Stimulated activated CD4-positive, alpha-beta T cell treated with anti-CD3 and anti-CD28 coated beads, TNF-alpha, amount 100 ng/mL, for 48 hours (primary cell): ENCODE measurements at places on chromosomes 7 and 10.

GRCh38 chr10:71006506-71006905 lies 118.1 kb upstream of the PCBD1 start:
- DNase-seq, result no peak

DNA sequence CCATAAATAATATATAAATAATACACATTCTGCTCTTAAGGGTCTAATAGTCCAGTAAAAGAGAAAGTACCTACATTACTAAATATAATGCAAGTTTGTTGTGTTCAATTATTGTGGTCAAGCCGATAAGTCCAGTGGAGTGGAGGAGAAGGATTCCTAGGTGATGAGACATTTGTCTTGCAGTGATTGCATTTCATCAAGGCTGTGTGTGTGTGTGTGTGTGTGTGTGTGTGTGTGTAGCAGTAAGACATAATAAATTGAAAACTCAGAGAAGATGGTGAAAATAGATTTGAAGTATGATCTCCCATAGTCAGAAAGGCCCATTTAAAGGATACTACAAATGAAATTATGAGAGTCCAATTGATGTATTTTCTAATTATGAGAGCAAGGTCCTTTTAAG lies 192.5 kb upstream of the SEMA3C start:
- no peak for DNase-seq

- DNase-seq, result no peak
Observed at GRCh38 chr10:63761243-63761642, 240.0 kb downstream of the REEP3 start.

- no peak for DNase-seq
Observed at GRCh38 chr10:80538481-80539185, 931 bp downstream of the SH2D4B start.

DNA sequence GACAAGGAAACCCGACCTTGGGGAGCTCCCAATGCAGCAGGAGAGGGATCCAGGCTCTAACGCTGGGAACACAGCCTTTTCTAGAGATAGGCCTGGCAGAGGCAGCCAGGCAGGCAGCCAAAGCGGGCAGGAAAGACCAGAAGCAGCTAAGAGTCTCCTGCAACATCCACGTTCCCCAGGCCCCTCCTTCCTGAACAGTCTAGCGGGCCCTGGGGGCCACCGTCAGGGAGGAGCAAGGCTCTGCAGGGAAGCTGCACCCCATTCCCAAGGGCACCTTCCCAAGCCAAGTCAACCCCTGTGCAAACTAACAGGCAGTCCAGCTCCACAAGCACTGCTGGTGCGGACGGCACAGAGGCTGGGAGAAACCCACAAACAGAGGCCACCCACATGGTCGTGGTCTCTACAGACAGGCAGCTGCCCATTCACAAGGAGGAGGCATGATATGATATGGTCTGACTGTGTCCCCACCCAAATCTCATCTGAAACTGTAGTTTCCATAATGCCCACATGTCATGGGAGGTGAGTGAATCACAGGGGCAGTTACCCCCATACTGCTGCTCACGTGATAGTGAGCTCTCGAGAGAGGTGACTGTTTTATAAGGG lies 115.7 kb downstream of the MAD1L1 start:
- DNase-seq, result no peak

- no peak for DNase-seq
Observed at GRCh38 chr10:108861181-108861754, 1062.0 kb downstream of the XPNPEP1 start.

GRCh38 chr10:32360241-32360640 lies 13.3 kb upstream of the EPC1 start:
- DNase-seq, result no peak

DNA sequence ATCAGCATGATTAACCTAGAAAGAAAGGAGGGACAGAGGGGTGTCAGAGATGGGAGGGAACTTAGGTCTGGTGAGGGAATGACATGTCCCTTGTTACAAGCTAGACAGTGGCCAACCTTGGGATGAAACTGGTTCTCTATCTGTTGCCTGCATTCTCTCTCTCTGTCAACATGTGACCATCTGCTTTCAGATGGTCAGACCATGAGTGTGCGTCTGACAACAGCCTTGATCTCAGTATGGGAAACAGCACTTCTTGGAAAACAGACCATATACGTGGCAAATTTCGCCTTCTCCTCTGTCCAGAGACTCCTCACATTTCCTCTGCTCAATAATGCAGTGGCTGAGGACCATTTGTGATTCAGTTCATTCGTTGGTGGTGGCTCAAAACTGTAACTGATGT lies 845.9 kb downstream of the TYW1 start:
- DNase-seq, result no peak

GRCh38 chr7:19982841-19983835 lies 209.7 kb upstream of the TMEM196 start:
- no peak for DNase-seq

DNA sequence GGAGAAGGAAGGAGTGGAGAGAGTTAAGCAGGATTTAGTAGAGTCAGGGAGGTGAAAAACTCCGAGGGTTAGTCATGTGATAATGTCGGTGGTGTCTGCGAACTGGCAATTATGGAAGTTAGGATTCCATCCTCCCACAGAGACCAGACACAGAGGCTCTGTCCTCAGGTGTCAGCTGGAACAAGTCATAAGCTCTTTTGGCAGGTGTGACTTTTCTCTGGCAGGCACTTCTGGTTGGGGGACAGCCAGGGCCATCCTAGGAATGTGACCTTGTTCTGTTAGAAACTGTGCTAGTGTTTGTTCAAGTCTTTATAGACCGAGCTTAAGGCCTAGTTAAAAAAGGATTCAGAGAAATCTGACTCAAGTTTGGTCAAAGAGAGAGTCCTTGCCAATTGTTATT lies 371.0 kb downstream of the DPP6 start:
- DNase-seq, result no peak

DNA sequence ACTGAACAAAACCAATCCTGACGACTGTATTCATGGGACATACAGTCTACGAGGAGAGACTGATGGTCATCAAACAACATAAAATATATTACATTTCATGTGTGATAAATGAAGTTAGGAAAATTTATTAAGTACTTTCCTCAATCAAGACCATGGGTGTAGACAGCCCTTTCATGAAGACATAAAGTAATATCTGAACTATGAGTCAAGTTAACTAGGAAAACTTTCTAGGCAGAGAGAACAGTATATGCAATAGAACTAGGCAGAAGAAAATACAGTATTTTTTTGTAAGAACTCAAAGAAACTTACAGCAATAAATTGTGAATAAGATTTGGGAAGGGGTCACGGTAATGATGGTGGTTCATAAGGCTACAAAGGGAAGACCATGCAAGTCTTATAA lies 112.8 kb downstream of the JMJD1C start:
- no peak for DNase-seq

DNA sequence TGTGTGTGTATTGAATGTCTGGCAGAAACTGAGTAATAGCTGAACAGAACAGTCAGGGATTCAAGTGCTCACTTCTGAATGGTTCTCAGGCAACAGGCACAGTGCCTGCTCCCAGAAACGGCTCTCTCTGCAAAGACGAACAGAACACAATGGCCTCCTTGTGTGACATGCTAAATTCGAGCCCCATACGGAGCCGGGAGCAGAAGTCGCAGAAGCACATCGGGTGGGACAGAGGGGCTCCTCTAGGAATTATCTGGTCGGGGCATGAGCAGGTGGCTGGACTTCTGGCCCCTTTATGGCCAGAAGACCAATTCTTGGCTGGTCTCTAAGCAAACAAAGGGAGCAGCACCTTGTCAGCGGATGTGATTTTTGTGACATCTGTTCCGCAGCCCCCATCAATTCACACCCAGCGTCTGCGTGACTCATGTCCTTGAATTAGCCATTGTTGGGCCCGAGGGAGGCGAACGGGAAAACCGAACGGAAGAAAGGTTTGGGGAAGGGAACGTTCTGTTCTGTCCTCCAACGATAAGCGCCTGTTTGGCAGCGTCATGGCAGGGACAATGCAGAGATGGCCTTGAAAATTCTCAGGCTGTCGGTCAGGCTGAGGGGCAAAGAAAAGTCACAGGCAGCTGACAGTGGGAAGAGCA lies 47.3 kb upstream of the NPTX2 start:
- DNase-seq, result no peak

- no peak for DNase-seq
Observed at GRCh38 chr7:47325337-47325736, 256.6 kb downstream of the TNS3 start.

DNA sequence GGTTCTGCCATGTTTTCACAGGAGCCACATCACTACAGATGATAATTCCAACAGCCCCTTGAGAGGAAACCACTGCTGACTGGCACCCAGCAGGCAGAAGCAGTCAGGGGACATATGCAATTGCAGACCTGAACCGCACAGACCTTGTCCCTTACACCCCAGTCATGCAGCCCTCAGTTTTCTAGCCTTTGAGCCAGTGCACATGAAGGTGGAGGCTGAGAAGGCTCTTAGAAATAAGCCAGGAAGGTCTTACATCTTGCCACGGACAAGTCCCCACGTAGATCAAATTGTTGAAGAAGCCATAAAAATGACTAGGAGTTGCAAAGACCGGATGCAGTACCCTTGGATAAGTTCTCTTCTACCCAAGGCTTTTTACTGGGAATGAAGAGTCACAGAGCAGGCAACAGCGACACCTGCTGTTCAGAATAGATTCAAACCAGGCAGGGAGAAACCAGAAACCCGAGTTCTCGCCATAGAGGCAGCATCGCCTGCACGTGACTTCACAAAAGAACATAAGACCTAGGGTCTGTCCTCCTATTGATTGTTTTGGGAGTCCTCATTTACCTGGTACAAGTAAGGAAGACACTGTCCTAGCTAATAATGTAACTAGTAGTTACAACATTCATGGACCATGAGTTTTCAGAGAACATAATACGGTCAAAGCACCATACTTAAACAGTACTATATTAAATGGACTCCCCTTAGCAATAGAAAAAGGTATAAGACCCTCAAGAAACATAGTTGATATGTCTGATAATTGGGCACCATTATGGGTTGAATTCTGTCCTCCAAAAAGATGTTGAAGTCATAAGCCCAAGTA lies 11.1 kb downstream of the STEAP1B start:
- peak; percentile 41 for DNase-seq

- DNase-seq, result no peak
Observed at GRCh38 chr10:107966826-107967225, 802.3 kb upstream of the SORCS1 start.

GRCh38 chr7:69246758-69247157 lies 351.5 kb upstream of the AUTS2 start:
- no peak for DNase-seq

DNA sequence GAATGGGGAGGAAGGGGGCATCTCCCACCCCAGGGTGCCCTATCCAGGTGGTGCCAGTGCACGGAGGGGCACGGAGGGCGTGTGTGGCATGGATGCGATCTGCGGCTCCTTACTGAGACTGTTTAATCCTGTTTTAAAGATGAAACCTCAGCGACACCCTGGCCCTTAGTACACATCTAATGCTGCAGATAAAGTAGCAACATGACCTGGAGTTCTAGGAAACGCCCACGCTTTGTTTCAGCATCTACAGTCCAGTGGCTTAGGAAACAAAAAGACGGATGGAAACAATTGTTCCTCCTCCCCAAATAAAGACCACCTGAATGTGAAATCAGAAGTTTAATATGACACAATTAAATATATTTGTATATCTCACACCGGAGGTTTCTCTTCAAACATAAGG lies 201.9 kb downstream of the DNAJB6 start:
- DNase-seq, result no peak

DNA sequence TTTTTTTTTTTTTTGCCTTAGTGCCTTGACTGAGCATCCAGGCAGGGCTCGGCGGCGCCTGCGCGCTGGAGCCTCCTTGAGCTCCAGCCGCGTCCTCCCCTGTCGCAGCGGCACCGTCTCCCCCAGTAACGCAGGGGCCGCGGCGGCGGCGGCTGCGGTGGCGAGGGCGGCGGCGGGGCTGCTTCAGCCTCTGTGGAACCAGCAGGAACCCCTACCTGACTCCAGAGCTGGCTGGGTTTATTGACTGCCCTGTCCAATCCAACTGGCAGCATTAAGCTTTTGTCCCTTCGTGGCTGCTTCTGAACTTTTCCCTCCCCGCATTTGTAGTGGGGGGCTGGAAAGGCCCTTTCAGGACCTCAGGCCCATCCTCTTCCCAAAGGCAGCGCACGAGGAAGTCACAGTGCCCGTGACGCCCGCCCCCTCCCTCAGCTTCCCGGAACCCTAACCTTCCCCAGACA lies at the start of gene GPR85:
Gene GPR85 (minus strand): TSS at position 397 of the 458 bp plus-strand sequence. CDS start 2,106 bp downstream, outside the sequence.
- no peak for DNase-seq

DNA sequence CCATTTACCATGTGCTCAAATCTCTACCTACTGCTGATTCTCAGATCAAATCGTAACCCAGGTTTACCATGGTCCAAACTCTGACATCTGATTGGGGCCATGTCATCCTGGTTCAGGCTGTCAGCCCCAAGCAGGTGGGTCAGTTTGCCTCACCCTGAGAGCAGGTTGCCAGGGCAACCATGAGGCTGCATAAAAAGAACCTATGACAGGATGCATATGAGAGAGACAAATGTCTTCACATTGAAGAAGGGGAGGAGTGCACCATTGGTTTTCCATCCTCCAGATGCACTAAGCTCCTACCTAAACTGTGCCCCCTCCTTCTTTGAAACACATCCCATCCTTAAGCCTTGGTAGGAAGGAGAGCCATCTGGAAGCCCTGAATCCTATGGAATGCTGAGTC lies 10.2 kb downstream of the PRSS1 start:
- no peak for DNase-seq

GRCh38 chr10:104904753-104905323 lies 263.7 kb downstream of the SORCS3 start:
- DNase-seq, result no peak

- DNase-seq, result no peak
Observed at GRCh38 chr10:61000769-61001730, 57.1 kb upstream of the RHOBTB1 start.

GRCh38 chr10:107914450-107915214 lies 750.1 kb upstream of the SORCS1 start:
- no peak for DNase-seq

DNA sequence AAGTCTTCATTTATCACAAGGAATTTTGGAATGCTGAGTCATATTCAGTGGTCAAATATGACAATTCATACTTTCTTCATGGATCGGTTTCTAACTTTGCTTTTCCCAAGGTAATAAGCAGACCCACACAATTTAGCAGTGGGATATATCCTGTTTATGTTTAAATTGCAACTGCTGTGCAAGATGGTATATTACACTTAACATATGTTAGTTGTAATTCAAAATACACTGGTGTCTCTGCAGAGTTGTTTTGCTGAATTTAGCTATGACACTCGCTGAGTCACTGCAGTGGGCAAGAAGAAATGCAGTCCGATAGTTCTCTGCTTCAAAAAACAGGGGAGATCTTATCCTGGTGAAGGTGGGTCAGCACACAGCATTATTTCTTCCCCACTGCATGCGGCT lies 194.8 kb upstream of the PTN start:
- DNase-seq, result no peak

DNA sequence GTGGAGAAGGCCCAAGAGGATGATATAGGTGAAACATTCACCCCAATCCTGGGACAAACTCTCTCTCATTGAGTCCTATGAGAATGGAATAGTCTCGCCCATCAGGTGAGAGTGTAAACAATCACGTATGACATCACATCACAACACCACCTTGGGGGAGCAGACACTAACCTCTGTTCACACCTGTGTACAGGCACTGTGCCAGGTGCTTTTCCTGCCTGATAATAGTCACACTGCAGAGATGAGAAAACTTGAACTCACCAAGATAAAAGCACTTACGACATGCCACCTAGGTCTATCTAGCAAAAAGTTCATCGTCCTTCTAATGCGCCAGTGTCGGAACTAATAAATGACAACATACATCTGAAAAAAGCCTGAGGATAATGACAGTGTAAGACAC lies 187.8 kb downstream of the FAM107B start:
- DNase-seq, result no peak

GRCh38 chr7:22845221-22845834 lies 22.7 kb upstream of the TOMM7 start:
- DNase-seq, result no peak

- no peak for DNase-seq
Observed at GRCh38 chr7:44748948-44749731, 493 bp downstream of the ZMIZ2 start.
